ENCODE measurements at places on chromosomes 1 and 21.

DNA sequence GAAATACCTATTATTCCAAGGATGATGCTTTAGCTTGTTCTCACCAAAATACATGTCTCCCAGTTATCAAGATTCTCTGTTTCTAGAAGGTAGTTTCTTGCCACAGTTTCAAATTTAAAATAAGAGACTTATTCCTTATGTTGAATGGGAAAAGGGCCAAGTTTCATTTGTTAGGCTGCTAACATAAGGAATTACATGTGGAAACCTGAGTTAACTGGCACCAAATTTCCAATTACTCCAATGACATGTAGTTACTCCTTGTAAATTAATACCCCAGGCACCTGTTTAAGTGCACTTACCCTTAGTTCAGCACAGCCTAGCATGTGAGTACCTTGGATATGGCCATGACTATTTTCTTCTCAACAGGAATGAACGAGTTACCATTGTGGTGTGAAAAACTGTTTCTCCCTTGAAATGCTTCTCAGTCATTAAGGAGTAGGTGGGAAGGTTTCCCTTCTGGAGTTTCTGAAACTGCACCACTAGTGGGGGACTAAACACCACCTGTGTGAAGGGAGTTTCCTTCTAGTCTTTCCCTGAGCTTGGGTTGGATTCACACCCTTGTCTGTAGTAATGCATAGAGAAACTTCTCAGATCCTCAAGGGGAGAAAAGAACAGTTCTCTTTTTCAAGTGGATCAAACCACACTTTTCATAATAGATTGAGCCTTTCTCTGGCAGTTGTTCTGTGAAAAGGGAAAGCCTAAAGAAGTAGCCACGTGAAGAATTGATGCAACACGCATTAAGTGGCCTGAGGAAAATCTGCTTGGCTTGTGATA lies 32.3 kb upstream of the LRRC8C start:
- no peak for DNase-seq

GRCh38 chr1:3577300-3577699 lies 34.0 kb downstream of the MEGF6 start:
- DNase-seq: no peak

GRCh38 chr1:9996624-9997582 lies at the start of gene RBP7:
Gene RBP7, plus strand, starts transcription at chr1:9997228. Its CDS starts 31 bp downstream, at chr1:9997259.
- DNase-seq: peak; percentile 60

DNA sequence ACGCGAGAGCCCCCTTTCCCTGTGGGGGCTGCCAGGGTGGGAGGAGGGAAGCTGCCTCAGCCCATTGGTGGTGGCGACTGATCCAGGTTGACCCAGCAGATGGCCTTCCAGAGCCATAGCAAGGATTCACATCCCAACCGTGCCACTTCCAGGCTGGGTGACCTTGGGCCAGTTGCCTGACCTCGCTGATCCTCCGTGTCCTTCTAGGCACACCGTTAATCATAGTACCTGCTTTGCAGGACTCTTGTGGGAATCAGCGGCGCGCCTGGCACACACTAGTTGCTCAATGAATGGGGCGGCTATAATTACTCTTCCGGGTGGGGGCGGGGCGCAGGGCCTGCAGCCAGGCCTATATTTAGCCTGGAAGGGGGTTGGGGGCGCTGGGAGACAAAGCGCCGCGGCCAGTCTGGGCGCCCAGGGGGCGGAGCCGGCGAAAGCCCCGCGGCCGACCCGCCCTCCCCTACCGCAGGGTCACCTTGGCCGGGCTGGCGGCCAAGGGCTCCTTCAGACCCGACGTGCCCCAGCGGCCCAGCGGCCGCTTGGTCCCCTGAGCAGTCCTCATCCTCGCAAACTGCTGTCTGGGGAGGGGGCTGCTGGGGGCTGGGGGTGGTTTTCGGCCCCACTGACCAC lies 5.1 kb downstream of the HSPB7 start:
- peak; percentile 79 for DNase-seq

DNA sequence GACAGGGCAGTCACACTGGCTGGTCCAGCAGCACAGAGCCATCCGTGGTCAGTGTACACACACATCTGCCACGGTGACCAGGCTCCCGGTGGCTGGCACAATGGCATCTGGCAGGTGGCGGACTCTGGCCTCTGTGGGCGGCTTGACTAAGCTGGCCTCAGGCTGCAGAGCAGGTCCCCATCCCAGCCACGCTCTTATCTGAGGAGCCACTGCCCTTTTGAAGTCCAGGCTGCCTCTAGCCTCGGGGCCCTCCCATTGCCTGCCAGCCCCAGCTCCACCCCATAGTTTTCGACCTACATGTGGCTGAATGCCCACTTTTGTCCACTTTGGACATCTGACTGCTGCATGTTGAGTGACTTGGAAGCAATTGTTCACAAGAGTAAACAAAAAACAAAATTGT lies 29.9 kb upstream of the EDN2 start:
- no peak for DNase-seq

GRCh38 chr1:202807451-202807925 lies 733 bp downstream of the KDM5B start:
- DNase-seq: peak; percentile 83

DNA sequence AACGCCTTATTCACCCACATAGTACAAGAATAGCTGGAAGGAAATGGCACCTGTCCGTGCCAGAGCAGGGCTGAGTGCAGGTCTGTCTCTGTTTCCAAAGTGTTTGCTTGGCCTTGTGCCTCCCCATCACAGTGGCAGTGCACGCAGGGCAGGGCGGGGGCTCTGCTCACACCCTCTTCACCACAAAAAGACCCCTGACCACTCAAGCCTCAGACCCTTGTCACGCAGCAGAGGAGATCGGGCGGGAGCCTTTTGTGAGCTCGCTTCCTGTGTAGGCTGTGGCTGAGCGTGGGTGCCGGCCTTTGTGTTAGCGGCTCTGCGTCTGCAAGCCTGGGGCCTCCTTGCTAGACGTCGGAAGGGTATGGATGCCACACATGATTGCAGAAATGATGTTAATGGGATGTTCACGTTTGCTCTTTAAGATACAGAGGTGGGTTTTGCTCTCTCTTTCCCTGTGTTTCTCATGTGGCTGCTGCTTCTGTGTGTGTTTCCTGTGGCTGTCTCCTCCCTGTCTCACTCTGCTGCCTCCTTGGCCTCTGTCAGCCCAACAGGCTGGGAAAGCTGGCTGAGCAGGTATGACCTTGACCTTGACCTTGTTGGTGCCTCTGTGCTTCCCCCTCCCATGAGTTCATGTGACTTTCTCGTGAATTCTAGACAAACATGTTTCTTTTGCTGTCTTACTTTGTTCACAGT lies 45.4 kb downstream of the S100B start:
- peak; percentile 76 for DNase-seq

GRCh38 chr1:169184812-169185211 lies 78.3 kb downstream of the ATP1B1 start:
- no peak for DNase-seq

GRCh38 chr21:36608041-36608896 lies 90.6 kb upstream of the SIM2 start:
- DNase-seq: no peak

- no peak for DNase-seq
Measured at GRCh38 chr1:220692436-220693228, 2.5 kb downstream of the C1orf115 start.

GRCh38 chr1:223706077-223706973 lies 6.0 kb upstream of the CAPN2 start:
- DNase-seq: no peak

DNA sequence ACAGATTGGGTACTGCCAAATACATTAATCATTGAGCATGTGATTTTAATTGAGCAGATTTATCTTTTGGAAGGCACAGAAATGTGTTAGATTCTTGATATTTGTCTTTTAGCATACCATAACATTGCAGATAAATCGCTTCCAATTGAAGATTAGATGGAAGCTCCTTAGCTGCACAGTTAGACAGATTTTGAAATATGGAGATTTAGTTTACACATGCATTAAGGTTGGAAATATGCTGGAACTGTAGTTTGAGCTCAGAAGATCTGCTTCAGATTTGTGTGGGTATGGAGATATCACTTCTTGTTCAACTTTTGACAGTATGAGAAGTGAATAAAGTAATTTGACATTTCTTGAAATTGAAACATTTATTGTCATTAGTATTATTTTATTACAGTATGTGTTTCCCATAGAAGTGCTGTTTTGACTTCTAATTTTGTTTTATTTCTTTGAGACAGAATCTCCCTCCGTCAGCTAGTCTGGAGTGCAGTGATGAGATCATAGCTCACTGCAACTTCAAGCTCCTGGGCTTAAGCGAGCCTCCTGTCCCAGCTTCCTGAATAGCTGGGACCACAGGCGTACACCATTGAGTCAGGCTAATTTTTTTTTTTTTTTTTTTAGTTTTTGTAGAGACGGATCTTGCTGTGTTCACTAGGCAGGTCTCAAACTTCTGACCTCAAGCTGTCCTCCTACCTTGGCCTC lies 29.1 kb downstream of the THRAP3 start:
- no peak for DNase-seq

DNA sequence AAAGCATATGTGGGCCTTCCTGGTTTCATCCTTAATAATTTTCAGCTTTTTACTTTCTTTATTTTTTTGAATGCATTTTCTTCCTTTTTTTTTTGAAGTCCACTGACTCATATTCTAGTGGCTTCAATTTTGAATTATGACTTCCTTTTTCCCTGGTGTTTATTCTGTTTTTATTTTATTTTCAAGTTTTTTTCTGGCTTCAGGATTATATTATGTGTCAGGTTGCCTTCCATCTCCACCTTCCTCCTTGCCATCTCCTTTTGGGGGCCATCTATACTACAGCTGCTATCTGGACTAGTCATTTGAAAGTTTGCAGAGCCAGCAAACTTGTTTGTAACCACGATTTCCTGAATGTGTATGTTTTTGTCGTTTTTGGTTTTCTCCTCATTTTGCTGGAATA lies 117.6 kb downstream of the LEPR start:
- DNase-seq: no peak

- no peak for DNase-seq
Measured at GRCh38 chr1:63888984-63889383, 115.2 kb downstream of the ROR1 start.

DNA sequence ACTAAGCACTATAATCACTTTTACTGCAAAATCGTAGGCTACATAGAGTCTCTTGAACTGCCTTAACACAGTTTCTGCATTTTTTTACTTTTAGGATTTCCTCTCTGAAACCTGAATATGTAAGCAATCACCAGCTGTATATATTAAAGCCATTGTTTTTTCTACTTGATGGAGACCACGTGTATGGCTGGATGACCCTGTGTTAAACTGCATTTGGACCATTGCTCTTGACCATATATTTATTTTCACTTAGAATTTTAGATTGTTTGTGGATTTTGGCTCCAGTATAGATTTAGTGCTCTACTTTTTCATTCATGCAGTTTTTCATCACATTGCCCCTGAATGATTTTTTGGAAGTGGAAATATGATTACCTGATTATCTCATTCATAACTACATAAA lies 320.5 kb upstream of the SGIP1 start:
- DNase-seq: no peak

GRCh38 chr1:164846731-164847691 lies 288.0 kb downstream of the PBX1 start:
- no peak for DNase-seq

DNA sequence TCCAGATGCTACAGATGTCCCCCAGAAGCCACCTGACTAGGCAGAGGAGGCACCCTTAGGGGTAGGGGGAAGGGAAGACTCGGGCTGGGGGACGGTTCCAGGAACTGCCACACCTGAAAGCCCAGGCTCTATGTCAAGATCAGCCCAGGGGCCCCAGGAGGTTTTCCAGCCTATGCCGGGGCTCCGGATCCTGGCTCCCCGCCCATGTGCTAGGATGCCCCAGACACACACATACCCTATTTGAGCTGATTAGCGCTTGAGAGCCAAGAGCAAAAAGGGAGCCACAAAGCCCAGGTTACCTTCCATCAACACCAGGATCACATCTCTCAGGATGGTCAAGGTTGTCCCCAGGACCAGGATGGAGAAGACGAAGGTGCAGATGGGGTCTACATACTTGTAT lies 4.5 kb downstream of the SLC30A2 start:
- no peak for DNase-seq

- DNase-seq: no peak
Measured at GRCh38 chr1:160999376-160999775, 21.6 kb downstream of the F11R start.

DNA sequence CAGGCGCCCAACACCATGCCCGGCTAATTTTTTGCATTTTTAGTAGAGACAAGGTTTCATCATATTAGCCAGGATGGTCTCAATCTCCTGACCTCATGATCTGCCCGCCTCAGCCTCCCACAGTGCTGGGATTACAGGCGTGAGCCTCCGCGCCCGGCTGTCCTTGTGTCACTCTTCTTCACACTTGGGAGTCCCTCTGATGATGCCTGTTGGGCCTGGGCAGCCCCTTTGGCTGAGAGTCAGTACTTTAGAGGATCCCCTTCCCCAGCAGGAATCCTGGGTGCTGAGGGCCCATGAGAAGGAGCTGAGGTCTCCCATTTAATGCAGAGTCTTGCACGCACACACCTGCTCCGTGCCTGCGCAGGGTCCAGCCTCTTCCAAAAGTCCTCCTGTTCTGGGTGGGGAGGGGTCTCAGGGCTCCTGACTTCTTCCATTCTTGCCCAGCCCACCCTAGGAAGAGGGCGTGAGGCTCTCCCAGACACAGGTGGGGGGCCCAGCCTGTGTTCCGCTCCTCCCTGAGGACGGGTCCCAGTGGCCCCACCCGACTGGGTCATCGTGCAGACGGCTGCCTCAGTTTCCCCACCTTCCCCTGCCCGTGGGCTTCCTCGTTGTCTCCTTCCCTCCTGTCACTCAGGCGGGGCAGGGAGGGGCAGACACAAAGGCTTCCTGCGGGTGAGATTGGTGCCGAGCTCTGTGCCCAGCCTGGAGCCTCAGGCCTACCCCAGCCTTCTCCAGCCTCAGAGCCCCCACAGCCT lies 3.9 kb downstream of the TTLL10 start:
- no peak for DNase-seq

DNA sequence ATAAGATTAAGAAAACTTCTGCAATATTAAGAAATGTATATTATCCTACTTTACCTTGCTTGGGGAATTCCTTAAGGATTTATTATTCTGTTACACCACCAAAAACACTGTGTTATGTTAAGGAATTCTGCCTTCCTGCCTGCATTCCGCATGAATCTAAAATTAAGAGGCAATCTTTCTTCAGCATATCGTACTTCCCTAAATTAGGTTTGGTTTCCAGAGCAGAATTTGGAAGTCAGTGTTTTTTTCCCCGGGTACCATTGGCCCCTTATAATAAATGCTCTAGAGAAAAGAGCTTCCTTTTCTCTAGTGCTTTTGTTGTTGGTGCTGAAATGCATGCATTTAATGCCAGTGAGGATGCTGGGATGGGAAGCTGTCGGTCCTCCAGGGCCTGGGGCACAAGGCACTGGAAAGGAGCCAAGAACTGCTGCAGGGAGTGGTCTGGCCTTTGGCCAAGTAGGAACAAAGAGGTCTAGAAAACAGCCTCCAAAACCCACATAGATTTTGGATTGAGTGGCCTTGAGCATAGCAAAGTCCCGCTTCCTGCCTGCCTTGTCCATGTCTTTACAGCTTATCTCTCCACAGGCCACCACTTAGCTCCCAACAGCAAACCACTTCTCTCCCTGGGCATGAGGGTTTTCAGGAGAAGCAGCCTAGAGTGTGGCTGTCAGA lies 69.9 kb downstream of the RRAGC start:
- DNase-seq: no peak

DNA sequence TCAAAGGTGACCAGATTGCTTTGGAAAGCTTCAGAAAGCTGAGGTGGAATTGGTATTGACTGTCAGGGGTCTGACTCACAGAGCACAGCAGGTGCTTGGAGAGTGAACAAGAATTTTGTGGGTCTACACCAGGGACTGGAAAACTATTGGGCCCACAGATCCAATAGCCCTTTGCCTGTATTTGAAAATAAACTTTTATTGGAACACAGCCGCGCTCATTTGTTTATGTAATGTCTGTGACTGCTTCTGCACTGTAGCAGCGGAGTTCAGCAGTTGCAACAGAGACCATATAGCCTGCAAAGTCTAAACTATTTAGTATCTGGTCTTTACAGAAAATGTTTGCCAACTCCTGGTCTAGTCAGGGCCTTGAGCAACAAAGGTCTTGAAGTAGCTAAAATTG lies 315.6 kb downstream of the NFIA start:
- DNase-seq: no peak
